ENCODE measurements at places on chromosomes 11 and 22. TPM values are rescaled to one million over a fixed set of nuclear protein-coding genes. Genes with fewer than 3 reads are reported as not detected.

TRPC6 gene
- total RNA-seq, result 27.6 TPM

HEPHL1 gene
- not detected for total RNA-seq

EEF1G gene
- 1,142 TPM for total RNA-seq

FREY1 gene
- 0.51 TPM for total RNA-seq

MPPED2 gene
- 0.39 TPM for total RNA-seq

SEC14L2 gene
- total RNA-seq, result 11.7 TPM

CEP164 gene
- total RNA-seq, result 19.6 TPM

HOATZ gene
- total RNA-seq, result not detected

POU2F3 gene
- total RNA-seq, result 0.13 TPM

SLC43A3 gene
- total RNA-seq, result 35.3 TPM

KCNC1 gene
- total RNA-seq, result not detected

SLC22A8 gene
- total RNA-seq, result not detected

MMP8 gene
- not detected for total RNA-seq

CDC42BPG gene
- total RNA-seq, result 0.13 TPM

OR9G1 gene
- not detected for total RNA-seq

IFITM1 gene
- 1.1 TPM for total RNA-seq

PKDREJ gene
- under 0.01 TPM for total RNA-seq

TPCN2 gene
- total RNA-seq, result 13.7 TPM

PLEKHA7 gene
- 3.4 TPM for total RNA-seq

GPR83 gene
- under 0.01 TPM for total RNA-seq

GRM5 gene
- total RNA-seq, result under 0.01 TPM

DCDC1 gene
- total RNA-seq, result under 0.01 TPM

OR2AT4 gene
- not detected for total RNA-seq

NRXN2 gene
- total RNA-seq, result not detected

MYOD1 gene
- total RNA-seq, result not detected

NPAS4 gene
- total RNA-seq, result not detected

MIOX gene
- total RNA-seq, result 0.13 TPM

MMP27 gene
- not detected for total RNA-seq

Measured in dermis microvascular lymphatic vessel endothelial cell (primary cell).